Small intestine (tissue), 16 donors: ENCODE measurements at places on chromosomes 6 and 20. TPM values are rescaled to one million over a fixed set of nuclear protein-coding genes. Genes with fewer than 3 reads are reported as not detected.

Gene TREM2
- polyA plus RNA-seq, result 0.81 TPM

DNA sequence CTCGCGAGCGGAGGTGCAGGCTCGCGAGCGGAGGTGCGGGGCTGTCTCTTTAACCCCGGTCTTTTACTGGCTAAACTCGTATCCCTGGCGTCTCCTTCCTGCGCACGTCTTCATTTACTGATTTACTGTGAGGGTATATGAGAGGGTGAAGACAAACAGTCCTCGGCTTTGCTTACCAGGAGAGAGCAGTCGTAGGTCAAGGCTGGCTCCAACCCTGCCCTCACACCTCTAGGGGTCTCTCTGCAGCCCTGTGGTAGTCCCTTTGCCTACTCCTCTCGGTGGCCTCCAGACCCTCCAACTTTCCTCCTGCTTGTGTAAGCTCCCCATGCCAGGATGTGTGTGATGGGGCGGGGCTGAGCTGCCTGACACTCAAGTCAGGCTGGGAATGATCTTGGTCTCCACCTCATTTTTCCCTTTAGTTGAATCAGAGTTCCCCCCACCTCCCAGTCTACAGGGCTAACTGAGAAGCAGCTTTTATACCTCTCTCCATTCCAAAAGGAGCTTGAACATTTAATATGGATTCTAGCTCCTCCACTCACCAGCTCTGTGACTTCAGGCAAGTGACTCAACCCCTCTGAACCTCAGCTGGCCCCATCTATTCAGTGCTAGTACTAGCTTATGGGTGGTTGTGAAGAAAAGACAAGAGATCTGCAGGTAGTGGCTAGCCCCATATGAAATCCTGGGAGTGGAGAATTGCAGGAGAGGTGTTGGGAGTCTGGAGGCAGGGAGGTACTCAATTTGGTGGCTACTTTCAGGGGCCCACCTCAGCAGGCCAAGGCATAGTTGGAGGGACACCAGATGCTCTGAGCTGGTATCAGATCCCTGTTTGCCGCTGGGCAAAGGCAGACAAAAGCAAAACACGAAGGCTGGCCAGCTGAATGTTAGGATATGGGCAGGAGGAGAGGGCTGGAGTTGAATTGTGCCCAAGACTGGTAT, 902 bp downstream of the SLC29A1 start:
- peak; percentile 54 for DNase-seq

- DNase-seq, result no peak
Observed at GRCh38 chr6:14143305-14143704, 25.7 kb downstream of the CD83 start.

DNA sequence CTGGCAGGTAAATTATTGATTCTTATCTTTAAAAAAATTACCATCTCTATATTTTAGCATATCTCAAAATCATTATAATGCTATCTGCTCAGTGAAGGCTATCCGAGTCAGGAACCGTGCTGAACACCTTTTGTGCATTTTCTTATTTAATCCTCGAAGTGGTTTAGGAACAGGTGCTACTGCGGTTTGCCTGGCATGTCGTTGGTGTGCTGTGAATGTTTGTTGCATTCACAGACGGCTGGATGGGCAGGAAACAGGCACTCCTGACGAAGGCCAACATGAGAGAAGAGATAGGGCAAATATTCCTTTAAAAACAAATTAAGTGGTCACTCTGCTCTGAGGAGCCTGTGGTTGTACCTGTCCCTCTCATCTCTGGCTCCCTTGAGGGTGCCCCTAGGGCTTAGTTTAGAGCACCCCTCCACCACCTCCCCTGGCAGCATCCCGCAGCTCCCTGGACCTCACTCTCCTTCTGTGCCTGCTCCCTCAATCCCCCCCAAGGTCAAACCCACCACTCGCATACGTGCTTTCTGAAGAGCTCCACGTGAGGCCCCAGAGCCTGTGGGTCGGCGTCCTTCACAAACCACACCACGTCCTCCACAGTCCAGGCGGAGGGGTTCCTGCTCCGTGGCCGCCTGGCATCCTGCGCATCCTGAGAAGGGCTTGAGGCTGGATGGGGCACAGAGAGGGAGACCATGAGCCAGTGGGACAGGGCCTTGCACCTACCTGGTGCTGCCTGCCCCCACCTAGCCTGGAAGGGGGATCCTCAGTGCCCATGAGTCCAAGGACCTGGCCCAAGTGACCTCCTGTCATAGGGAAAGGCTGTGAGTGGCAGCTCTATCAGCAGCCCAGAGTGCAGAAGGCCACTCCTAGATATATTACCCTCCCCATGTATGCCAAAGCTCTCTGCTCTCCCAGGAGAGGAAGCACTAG, 116.5 kb downstream of the SCML4 start:
- no peak for DNase-seq

Gene NCR2
- not detected for polyA plus RNA-seq

Gene MAPK13
- 161 TPM for polyA plus RNA-seq

Gene BTNL2
- 0.58 TPM for polyA plus RNA-seq

DNA sequence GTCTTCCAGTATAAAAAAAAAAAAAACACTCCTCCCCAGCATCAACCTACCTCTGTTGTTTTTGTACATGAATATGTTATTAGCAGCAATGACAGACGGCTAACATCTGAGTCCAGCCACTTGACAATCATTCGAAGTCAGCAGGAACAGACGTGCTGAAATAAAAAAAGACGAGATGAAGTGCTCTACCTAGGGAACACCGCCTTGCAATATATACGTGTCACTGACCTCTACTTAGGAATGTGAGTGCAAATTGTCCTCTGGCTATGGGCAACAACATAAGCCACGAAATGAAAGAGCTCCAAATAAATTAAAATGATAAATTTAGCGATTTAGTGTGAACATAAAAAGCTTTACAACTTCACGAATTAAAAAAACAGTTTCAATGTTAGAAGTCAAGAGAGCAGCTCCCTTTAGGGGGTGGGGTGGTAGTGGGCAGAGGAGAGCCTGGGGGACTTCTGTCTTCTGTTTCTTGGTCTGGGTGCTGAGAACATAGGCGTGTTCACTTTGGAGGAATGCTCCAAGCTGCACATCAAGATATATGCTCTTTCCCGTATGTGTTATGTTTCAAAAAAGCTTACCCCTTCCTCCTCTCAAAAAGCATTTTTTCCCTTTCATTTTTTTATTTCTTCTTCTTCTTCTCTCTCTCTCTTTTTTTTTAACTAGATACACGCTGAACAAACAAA, 23.3 kb downstream of the EDN1 start:
- DNase-seq, result no peak

Gene ARFRP1
- 60.6 TPM for polyA plus RNA-seq

DNA sequence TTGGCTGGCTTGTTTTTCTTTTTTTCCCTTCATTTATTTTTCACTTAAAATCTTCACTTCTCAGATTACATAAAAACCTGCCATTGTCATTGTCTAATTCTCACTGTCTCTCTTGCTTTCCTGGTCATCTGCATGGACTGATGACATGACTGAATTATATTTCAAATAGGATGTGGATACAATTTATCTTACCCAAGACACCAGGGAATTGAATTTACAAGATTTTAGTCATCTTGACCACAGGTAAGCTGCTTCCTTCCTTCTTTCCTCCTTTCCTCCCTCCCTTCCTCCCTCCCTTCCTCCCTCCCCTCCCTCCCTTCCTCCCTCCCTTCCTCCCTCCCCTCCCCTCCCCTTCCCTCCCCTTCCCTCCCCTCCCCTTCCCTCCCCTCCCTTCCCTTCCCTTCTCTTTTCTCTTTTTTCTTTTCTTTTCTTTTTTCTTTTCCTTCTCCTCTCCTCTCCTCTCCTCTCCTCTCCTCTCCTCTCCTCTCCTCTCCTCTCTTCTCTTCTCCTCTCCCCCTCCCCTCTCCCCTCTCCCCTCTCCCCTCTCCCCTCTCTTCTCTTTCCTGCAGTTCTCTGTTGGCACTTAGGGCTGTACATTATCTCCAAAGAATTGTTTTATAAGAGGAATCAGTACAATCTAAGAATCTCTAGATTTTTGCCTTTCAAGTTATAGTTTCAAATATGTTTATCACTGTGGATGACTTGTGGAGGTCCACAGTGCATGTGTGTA, 171.5 kb downstream of the CARMIL1 start:
- no peak for DNase-seq
